Head of caudate nucleus (tissue), 42 donors: ENCODE measurements at places on chromosomes 16 and 17.
A peak's percentile ranks its signal among the peaks of the same experiment; 100 is the strongest.

GRCh38 chr16:53159781-53160436, 105.1 kb downstream of the CHD9 start:
- DNase-seq: no peak

- no peak for DNase-seq
Measured at GRCh38 chr17:10109146-10109545, 89.3 kb downstream of the GAS7 start.

- no peak for DNase-seq
Measured at GRCh38 chr16:78778101-78779004, 678.9 kb downstream of the WWOX start.

- no peak for DNase-seq
Measured at GRCh38 chr17:77498791-77499698, 358.3 kb downstream of the SEC14L1 start.

- DNase-seq: no peak
Measured at GRCh38 chr16:47499080-47499699, 38.1 kb downstream of the PHKB start.

DNA sequence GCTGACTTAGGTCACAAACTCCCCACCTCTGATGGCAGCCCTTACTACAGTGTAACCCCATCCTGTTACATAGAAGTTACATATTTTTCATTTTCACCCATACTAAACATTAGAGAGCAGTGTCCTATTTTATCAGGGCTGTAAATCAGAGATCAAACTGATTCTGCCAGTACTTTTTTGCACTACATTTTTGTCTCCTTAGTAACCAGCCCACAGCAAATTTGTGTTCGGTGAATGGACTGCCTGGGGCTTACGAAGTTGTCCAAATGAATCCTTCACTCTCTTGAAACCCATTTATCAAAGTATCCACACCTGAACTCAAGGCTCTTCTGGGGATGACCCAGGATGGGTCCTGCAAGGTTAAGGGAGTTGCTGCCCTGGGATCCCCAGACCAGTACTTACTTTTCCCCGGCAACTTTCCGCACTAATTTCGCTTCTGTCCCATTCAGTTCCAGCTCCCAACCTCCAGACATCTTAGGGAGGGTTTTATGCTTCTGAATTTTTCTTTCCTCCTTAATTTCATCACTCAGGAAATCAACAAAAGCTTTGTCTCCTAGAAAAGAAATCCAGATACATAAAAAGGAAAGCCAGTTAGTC, 1.1 kb downstream of the C1QBP start:
- no peak for DNase-seq

GRCh38 chr16:782766-783403, 5.3 kb downstream of the RPUSD1 start:
- peak; percentile 59 for DNase-seq

DNA sequence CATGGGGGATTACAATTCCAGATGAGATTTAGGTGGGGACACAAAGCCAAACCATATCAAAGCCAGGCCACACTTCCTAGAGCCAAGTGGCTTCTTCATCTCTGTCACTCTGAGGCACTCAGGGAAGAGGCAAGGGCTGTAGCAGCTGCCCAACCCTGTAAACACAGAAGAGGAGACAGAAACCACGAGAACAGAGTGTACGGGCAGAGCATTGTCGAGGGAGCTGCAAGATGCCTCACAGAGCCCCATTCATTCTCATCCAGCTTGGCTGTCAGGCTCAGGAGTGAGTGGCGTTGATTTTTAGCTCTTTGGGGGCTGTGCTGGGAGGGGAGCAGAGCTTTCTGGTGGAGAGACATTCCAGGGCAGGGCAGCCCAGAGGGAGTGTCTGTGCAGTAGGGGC, 117.2 kb upstream of the SALL1 start:
- peak; percentile 58 for DNase-seq

DNA sequence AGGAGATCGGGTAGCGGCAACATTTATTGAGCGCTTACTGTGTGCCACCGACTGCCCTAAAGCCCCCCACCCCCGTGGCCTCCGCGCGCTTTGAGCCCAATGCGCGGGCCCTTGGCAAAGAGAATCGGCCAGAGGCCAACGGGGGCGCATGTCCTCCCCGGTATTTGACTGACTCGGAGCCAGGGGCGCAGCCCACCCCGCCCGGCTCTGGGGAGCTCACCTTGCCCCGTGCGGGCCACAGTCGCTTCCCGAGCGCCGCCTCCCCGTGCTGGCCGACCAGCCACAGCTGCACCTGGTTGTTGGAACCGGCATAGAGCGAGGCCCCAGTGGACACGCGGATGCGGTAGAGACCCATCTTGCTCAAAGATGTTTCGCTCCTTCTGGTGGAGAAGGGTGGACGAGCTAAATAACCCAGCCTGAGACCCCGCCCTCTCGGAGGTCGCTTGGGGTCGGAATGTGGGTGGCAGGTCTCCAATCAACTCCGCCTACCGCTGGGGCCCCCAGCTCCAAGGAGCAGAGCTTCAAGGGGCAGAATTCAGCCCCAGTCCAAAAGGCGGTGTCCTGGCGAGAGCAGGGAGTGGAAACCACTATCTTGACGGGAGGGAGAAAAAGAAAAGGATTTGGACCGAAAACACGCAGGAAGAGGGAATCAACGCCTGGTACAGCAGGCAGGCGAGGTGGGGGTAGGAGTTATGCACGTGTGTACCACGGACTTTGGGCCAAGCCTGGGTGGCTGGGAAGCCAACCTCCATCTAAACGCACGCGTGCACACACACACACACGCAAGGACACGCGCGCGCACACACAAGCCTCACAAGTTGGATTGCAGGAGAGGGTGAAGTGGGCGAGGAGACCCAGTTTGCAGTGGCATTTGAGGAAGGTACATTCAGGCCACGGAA, at the start of gene ALOX15:
TSS of gene ALOX15 (minus strand) at position 382 of the 899 bp plus-strand sequence. CDS start at position 355, 27 bp downstream.
- DNase-seq: no peak

- no peak for DNase-seq
Measured at GRCh38 chr17:63963123-63963522, 9.6 kb downstream of the SCN4A start.

GRCh38 chr17:76239538-76240274, 587 bp downstream of the RNF157 start:
- no peak for DNase-seq

DNA sequence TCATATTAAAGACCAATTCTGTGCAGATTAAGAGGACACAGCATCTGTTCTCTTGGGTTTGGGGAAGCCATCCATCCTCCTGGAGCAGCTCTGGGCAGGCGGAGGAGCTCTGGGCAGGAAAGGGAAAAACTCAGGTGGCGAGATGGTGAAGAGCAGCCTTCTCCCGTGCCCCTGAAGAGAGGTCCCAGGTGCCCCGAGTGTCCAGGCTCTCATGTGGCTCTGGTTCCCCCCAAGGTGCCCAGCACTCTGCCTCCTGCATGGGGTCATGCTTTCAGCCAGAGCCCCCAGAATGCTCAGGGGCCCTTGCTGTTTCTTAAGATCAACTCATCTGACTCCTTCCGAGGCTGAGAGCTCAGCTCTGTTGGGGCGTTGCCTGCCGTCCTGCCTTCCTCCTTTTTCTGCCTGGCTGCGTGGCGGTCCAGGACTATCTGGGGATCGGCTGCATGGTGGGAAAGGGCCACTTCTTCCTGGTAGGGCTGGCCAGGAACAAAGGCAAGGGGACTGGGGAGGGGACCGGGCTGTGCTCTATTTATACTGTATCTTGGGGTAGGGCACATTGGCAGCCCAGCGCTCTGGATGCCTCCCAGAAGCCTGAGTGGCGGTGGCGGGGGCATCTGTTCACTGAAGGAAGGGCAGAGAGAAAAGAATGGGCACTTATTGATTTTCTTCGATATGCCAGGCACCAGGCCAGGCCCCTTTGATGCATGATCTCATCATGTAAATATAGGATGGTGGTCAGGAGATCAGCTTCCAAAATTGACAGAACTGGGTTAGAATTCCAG, 103.2 kb upstream of the SDK2 start:
- DNase-seq: no peak

DNA sequence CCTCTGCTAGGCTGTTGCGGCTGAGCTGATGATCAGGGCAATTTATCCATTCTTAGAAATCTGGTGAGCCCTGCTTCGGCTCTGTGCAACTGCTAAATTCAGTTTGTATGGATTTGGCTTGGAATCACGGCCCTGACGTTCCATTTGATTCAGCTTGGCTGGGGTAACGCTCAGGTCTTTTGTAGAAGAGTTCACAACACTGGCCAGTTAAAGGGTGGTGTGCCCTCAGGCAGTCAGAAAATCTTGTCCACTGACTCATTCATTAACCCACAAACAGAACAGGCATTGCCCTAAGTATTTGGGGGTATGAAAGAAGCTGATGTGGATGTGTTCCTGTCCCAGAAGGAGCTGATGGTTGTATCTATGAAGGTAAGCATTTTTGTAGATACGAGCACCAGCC, 53.9 kb downstream of the GNAO1 start:
- no peak for DNase-seq

DNA sequence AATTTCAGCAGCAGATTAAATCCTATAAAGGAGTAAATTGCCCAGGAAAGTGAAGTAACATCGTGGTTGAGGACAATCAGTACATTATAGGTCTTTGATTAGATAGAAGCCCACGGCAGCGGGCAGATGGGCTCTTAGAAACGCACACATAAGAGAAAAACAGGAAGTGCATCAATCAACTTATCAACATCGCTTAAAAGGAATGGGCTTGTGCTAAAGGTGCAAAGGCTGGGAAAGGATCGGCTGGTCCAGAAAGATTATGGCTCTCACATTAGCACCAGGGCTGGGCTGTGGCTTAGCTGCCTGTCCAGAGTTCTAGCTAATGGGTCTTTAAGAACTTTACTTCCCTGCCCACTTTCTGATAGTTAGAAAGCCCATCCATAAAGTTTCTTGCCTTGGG, 292.0 kb upstream of the TNRC6C start:
- no peak for DNase-seq

DNA sequence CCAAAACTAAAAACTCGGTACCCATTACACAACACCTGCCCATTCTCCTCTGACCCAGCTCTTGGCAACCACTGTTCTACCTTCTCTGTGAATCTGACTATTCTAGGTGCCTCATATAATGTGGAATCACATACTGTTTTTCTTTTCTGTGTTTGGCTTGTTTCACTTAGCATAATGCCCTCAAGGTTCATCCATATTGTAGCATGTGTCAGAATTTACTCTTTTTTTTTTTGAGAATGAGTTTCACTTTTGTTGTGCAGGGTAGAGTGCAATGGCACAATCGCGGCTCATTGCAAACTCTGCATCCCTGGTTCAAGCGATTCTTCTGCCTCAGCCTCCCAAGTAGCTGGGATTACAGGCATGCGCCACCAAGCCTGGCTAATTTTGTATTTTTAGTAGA, 59.5 kb upstream of the RBL2 start:
- no peak for DNase-seq

DNA sequence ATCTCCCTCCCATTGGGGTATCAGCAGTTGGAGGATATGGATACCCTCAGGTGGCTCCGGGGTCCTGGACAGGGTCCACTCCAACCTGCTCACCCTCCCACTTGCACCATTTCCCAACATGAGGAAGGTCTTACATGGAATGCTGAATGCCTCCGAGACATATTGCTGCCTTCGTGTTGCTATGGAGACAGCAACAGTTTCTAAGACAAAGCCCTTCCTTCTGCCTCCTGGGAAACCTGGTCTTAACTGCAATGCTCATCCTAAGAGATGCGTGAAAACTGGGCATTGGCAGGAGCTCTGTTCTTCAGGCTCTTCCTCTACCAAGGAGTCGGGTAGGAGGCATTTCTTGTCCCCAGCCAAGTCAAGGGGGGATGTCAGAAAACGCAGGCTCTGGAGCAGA, 45.2 kb downstream of the ST3GAL2 start:
- no peak for DNase-seq

- peak; percentile 45 for DNase-seq
Measured at GRCh38 chr17:73196500-73196899, 3.6 kb downstream of the COG1 start.

GRCh38 chr17:34620458-34620857, 41.1 kb downstream of the TMEM132E start:
- DNase-seq: no peak

DNA sequence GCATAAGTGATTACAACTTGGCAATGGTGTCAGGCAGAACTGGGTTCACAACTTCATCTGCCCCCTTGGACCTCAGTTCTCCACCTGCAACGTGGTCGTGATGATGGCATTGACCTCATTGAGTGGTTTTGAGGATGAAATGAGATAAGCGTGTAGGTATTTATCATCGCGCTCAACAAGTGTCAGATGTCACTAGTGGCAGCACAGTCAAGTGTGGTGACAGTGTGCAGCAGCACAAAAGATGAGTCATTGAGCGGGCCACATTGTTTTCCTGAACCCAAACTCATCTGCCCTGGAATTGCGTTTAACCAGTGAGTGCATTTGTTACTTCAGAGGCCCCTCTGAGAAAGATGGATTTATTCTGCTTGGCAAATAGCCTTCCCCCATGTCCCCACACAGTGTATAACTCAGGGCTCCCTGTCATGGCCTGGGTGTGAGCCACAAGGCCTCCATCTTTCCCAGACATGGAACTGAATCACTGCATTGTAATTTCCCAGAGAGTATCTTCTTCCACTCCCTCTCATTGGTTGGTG, 20.9 kb downstream of the IRX3 start:
- no peak for DNase-seq

GRCh38 chr16:51870296-51870854, 676.6 kb downstream of the TOX3 start:
- DNase-seq: no peak

GRCh38 chr17:65231086-65231485, 93.9 kb downstream of the RGS9 start:
- no peak for DNase-seq

GRCh38 chr16:18975109-18975508, 8.6 kb upstream of the TMC7 start:
- no peak for DNase-seq

DNA sequence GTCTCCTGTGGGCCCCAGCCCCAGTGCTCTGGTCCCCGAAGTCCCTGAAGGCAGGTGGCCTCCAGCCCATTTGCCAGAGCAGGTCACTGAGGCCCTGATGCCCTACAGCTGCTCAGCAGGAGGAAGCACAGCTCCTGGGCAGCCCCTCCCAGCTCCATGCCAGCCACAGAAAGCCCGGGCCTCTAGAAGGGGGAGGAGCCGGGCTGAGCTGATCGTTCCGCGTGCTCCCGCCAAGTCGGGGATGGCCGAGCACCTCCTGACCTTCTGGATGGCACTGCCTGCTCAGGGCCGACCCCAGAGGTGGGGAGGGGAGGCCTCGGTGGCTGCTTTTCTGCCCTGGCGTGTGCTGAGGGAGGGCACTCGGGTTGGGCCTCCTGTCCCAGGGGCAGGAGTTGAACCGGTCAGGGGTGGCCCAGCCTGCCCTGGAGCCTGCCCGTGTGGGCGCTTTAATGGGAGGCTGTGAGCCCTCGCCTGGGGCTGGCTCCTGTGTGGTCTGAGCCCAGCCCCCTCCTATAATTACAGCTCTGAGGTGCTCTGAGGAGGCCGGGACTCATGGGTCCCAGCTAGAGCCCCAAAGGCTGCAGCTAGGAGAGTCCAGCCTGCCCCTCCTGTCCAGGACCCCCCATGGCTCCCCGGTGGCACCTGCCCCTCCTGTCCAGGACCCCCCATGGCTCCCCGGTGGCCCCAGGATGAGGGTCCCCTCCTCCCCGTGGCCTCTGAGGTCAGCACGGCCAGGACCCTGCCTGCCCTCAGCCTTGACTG, 29.7 kb downstream of the ZFPM1 start:
- no peak for DNase-seq

DNA sequence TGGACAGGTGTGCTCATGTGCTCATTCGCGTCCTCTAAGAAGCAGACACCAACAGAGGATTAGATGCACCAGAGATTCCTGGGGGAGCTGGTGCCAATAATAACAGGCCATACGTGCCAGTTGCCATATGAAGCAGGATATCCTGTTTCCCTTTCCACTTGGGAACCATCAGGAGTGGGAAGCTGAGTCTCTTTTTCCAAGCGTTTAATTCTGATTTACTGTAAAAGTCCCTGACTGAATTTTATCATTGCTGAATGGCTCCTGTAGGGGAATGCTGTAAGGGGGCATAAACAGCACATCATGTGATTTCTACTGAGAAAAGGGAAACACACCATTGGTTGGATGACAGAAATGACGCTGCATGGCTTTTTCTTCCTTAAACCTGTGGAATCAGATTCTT, 113.3 kb downstream of the IRF8 start:
- no peak for DNase-seq
